Motor neuron (in vitro differentiated cells): ENCODE measurements at places on chromosomes 6 and 20. TPM values are rescaled to one million over a fixed set of nuclear protein-coding genes. Genes with fewer than 3 reads are reported as not detected.

The AMD1 gene
- total RNA-seq: 38.0 and 40.8 TPM in 2 replicates

The CEP162 gene
- total RNA-seq: 5.2 and 5.3 TPM in 2 replicates

The GMPR gene
- 2.8 and 3.0 TPM in 2 replicates for total RNA-seq

The COL11A2 gene
- total RNA-seq: 2.6 and 2.7 TPM in 2 replicates

The PMEPA1 gene
- total RNA-seq: 2.5 and 5.9 TPM in 2 replicates

The SEMG1 gene
- not detected in 2 replicates for total RNA-seq

The LAMA2 gene
- total RNA-seq: 232 and 327 TPM in 2 replicates

The MAS1 gene
- total RNA-seq: 0.54 and 1.4 TPM in 2 replicates

The MTO1 gene
- total RNA-seq: 25.9 and 26.3 TPM in 2 replicates

The FAM83B gene
- not detected in 2 replicates for total RNA-seq

The BAK1 gene
- total RNA-seq: 7.2 and 8.0 TPM in 2 replicates

The DOK5 gene
- 13.7 and 15.4 TPM in 2 replicates for total RNA-seq

The PPP1R16B gene
- 3.2 and 3.6 TPM in 2 replicates for total RNA-seq

The STX11 gene
- 0.38 and 0.39 TPM in 2 replicates for total RNA-seq

The NOX3 gene
- not detected in 2 replicates for total RNA-seq

The PTCHD4 gene
- total RNA-seq: 1.7 TPM in 2 replicates
